ENCODE measurements at places on chromosomes 7 and 10.

GRCh38 chr10:114611617-114612016 is 46.5 kb downstream of the ABLIM1 start:
- ATAC-seq = no peak

- no peak for ATAC-seq
Observed at GRCh38 chr7:157814931-157815705, 478.3 kb downstream of the DNAJB6 start.

GRCh38 chr10:113762083-113762482 is 10.6 kb downstream of the PLEKHS1 start:
- ATAC-seq = no peak

- ATAC-seq = no peak
Observed at GRCh38 chr7:131159961-131160361, 167.7 kb upstream of the MKLN1 start.

DNA sequence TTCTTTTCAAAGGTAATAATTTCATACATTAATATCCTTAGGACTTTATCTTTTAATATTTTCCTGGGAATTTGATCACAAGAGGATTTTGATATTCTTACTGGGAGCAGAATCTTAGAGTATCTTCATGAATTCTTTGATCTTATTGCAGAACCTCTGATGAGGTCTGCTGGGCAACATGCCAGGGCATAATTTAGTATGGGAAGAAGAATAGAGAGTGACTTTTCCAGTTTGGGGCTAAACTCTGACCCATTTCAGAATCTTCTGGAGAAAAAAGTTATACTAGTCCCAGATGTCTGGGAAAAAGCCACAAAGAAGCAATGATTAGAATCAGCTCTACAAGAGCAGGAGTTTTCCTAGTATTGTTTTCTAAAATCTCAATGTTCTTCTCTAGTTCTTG is 28.0 kb upstream of the RSU1 start:
- no peak for ATAC-seq

GRCh38 chr10:52574697-52575096 is 197.9 kb downstream of the MBL2 start:
- no peak for ATAC-seq

GRCh38 chr7:16055263-16055976 is 365.9 kb downstream of the CRPPA start:
- ATAC-seq = no peak

DNA sequence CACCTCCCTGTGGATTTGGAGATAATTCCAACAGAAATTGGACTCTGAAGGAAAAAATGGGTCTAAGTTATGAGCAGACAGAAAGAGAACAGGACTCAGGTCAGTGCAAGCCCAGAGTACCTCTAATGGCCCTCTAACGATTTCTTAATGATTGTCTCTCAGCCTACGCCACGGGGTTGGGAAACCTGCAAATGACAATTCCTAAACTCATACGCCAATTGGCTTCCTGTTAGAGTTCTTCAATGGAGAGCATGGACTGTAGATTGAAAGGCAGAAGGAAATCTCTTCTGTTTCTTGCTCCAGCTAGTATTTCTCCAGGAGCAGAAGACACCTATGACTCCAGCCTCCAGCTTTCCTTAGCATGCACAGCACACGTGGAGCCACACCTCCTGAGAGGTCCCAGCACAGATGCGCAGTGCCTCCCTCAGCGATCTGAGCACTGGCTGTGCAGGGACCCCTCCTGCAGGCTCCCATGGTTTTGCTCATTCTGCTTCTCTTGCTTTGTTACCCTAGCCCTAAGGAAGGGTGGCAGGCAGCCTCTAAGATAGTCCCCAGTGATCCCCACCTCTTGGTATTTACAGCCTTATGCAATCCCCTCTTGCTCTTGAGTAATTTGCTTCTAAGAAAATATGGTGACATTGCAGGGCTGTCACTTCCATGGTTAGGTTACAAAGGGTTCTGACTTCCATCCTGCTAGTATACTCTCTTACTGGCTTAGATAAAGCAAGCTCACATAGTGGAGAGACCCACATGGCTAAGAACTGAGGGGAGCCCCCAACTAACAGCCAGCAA is 30.1 kb downstream of the DENND11 start:
- no peak for ATAC-seq
